ENCODE measurements at places on chromosomes 12 and 14.

GRCh38 chr12:93136253-93137055 lies 207.4 kb upstream of the EEA1 start:
- DNase-seq = no peak

GRCh38 chr12:28484156-28484555 lies 293.9 kb downstream of the CCDC91 start:
- DNase-seq = no peak

- peak; percentile 68 for DNase-seq
These were observed 70.1 kb upstream of the HOXC13 start for GRCh38 chr12:53868511-53868986.

DNA sequence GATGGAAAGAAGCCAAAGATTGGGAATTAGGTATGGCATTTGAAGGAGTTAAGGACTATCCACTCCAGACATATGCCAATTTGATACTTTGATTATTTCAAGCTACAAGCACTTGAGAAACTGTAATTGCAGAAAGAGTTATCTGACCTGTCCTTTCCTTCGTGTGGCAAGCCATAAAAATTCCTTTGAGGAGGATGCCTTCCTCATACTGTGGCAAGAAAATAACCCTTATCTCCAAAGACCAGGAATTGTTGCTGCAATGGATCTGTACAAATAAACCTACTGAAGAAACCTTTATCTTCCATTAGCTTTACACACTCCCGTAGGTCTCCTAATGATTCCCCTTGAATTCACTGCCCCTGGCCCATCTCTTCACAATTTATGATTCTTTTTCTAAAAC lies 165.1 kb upstream of the AMIGO2 start:
- DNase-seq = no peak

DNA sequence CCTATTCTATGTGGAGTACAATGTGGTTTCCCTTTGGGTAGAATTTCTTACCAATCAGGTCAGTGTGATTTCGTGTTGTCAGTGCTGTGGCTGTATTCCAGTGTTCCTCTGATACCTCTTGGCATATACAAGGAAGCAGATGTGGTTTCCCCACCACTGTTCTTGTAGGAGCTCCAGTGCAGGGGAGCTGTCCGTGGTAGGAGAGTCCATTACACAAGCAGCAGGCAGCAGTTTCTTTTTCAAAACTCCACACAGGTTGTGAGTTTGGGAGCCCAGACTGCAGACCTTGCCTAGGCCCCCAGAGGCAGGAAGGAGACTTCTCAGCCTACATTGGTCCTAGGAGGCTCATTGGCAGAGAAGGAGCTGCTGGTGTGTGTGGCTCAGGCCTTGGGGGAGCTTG lies 452.8 kb downstream of the AACS start:
- DNase-seq = no peak

DNA sequence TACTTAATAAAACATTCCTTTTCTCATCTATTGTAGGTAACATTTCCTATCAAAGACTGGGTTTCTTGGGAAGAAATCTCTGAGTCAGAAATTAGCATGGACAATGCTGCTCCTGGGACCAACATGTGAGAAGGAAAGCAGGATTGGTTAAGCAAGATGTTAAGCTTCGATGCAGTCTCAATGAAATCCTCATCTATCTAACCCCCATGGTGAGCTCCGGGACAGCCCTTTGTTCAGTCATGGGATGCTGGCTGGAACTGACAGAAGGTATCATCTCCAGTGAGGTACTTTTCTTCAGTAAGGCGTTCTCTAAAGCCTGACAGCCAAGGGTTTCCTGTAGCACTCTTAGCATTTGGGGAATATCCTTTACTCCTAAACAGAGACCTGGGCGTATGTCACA lies 82.8 kb upstream of the SINHCAF start:
- DNase-seq = no peak

GRCh38 chr12:116532986-116533342 lies 26.2 kb upstream of the MAP1LC3B2 start:
- no peak for DNase-seq

DNA sequence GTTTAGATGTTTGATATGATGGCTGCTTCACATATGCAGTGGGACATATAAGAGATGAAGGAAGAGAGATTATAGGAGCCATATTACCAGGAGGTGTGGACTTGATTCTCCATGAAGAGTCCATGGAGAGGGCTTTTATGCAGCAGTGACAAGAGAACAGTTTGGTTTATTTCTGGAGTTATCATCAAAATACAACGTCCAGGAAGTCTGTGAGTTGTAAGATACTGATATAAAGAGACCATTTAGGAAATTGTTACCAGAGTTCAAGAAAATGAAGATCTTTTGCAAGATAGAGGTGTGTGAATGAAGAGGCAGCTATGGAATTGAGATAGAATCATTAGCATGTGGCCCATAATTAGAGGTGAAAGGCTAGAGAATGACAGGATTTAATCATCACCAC lies 431.7 kb downstream of the NPAS3 start:
- DNase-seq = no peak

DNA sequence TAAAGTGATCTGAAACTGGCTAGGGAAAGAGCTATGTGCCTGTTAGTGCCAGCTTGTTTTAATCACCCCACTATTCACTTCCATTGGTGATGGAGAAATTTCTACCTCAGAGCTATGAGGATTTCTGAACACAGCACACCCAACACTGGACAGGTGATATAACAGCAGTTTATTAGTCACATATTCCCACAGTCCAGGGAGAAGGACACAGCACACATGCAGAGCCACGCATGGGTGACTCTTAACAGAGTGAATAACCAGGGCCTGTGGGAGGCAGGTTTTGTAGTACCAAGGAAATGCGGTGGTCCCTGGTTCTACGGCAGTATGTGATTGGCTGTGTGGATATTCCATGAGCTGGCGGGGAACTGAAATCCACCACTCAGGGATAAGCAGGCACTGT lies 455.1 kb downstream of the BTG1 start:
- peak; percentile 57 for DNase-seq

GRCh38 chr12:12881151-12881909 lies 10.0 kb upstream of the GPRC5A start:
- peak; percentile 64 for DNase-seq

DNA sequence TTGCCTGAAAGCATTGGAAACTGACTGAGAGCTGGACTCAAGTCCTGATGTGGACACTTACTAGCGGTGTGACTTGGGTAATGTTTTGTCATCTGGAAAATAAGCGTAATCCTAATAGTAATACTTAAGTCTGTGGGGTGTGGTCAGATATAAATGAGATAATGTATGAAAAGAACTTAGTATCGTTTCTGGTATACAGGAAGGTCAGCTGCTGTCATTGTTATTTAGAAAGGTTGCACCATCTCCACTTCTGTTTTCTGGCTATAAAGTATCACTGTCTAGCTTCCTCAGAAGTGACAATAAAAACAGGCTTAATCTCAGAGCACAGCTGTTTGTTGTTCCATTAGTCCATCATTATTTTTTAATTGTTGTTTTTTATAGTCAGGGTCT lies 34.1 kb upstream of the TUBA1C start:
- no peak for DNase-seq

DNA sequence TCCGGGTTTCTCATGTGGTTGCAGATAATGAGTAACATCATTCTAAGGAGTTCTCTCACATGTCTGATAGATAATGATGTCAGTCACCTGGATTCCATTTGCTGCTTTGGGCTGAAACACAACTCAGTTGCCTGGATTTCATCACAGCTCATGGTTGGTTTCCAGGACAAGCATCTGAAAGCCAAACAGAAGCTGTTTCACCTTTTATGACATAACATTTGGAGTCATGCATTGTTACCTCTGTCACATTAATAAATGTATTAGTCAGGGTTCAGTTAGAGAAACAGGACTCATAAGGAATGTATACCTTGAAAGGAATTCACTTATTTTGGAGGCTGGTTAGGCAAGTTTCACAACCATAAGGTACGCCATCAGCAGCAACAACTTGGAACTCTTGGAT lies 251.9 kb upstream of the ATXN7L3B start:
- peak; percentile 8 for DNase-seq

DNA sequence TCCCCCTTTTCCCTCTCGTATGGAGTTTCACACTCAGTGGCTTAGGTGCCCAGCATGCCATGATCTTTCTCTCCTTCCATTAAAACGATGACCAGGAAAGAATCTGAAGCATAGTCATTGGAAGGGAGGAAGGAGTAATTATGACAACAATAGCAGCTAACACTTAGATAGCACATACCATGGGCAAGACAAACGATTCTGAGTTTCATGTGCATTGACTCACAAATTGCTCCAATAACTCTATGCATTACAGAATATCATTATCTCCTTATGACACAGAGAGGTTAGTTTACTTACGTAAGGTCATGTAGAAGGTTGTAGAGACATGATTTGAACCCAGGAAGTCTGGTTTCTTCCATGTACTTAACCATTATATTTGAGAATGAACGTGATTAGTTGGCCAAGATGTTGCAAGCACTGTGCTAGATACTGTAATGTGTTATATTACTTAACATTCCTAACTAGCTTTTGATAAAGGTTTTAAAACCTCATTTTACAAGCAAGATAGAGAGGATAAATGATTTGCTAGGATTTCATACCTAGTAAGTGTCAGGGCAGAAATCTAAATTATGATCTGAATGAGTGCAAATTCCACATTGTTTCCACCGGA lies 162.4 kb downstream of the CAND1 start:
- DNase-seq = no peak

GRCh38 chr12:101671157-101671791 lies 26.2 kb upstream of the CHPT1 start:
- DNase-seq = peak; percentile 61

- DNase-seq = no peak
These were observed 7.6 kb upstream of the ZNF410 start for GRCh38 chr14:73879027-73879426.

- DNase-seq = no peak
These were observed 18.4 kb downstream of the NR2C1 start for GRCh38 chr12:95055057-95055456.

- no peak for DNase-seq
These were observed 342.6 kb upstream of the RGS6 start for GRCh38 chr14:71589609-71590008.

GRCh38 chr12:65022421-65022820 lies 98.7 kb downstream of the WIF1 start:
- DNase-seq = peak; percentile 39

DNA sequence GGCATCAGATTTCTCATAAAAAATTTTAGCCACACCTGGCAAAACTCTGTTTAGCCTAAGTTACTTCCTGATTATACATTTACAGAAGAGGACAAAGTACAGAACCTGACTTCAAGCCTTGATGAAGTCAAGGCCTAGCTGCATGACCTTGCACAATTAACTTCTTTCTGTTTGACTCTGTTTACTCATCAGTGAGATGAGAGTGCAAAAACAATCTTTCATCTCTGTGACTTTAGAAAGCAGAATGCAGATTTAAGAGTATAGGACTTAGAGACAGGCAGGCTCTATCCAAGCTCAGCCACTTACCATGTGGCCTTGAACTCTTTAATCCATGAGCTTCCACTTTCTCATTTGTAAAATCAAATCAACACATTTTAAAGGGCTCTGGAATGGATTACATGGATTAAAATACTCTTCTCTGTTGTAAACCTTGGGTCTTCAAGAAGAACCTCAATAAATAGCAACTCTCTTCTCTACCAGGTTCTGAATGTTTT lies 1178.9 kb downstream of the FLRT2 start:
- DNase-seq = peak; percentile 60

DNA sequence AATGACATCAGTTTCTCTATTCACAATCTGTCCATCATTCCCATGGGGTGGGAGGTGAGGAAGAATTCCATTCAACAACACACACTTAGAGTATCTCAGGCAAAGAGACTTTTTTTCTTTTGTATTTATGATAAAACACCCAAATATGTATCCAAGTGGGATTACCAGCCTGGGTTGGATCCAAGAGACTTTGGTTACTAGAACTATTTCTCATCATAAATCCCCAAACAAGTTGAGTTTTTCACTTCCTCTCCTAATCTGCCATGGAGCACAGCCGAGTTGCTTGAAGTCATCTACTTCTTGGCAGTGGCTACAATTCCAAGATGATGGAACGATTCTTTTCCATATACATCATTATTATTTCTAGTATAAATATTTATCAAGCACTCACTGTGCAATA lies 209.2 kb upstream of the HMGA2 start:
- no peak for DNase-seq

GRCh38 chr14:79764323-79764722 lies 447.0 kb downstream of the DIO2 start:
- no peak for DNase-seq

GRCh38 chr14:38883127-38883526 lies 219.9 kb downstream of the SEC23A start:
- no peak for DNase-seq

- no peak for DNase-seq
These were observed 15.5 kb upstream of the PARP11 start for GRCh38 chr12:3888659-3889058.

DNA sequence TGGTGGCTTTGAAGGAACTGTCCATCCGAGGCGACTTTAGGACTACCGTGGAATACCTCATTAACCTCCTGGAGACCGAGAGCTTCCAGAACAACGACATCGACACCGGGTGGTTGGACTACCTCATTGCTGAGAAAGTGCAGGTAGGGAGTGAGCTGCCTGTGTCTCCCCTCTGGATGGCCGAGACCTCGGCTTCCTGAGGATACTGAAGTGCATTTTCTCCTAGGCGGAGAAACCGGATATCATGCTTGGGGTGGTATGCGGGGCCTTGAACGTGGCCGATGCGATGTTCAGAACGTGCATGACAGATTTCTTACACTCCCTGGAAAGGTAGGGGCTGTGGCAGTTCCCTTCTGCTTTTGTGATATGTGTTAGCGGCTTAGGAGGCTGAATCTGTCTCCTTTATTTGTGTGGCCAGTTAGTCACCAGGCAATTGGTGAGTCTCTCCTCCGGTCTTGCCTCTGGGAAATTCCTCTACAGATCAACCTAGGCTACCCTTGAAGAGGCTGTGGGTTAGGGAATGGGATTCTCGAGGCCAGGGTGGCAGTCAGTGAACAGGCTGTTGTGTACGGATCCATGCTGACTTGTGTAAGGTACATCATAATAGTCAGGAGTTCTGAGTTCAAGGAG lies 75.3 kb downstream of the ACACB start:
- peak; percentile 24 for DNase-seq

- no peak for DNase-seq
These were observed 338.8 kb downstream of the NELL2 start for GRCh38 chr12:44537354-44537753.

DNA sequence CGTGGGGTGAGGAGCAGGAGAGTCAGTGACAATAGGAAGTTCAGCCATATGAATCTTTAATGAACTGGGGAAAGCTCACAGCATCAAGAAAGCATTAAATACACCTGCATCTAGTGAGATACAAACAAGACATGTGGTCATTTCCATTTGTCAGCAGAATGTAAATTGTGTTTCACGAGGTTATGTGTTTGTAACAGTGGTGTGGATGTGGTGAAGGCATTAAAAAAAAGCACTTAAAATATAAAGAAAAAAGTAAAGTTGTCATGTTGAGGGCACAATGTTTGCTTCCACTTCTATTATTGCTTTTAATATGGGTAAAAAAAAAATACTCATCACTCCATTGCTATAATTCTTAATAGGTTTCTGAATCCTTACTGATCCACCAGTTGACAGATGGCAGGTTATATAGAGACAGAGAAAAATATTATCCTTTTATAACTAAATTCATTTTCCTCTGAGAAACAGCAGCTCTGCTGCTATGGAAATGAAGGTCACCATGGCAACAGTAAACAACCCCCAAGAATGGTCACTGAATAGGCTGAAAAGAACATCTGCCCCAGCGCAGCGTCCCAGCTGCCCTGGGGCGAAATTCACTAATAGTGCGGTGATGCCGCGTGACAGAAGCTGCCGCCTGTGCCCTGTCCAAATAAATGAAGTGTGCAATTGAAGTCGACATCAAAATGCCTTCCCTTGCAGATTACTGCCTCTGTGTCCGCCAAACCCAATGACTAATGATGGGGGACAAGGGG lies 226.1 kb downstream of the FOXN3 start:
- DNase-seq = no peak

GRCh38 chr14:99509871-99510555 lies 28.8 kb downstream of the CCNK start:
- no peak for DNase-seq

All from renal cortical epithelial cell (primary cell).